ENCODE measurements at places on chromosomes 1 and 21. TPM values are rescaled to one million over a fixed set of nuclear protein-coding genes. Genes with fewer than 3 reads are reported as not detected.

The ARL8A gene
- 32.2 TPM for polyA plus RNA-seq

The C8A gene
- polyA plus RNA-seq = not detected

The GNG12 gene
- 84.9 TPM for polyA plus RNA-seq

The FAM72C gene
- not detected for polyA plus RNA-seq

The CELA2B gene
- 0.77 TPM for polyA plus RNA-seq

The CD101 gene
- polyA plus RNA-seq = 2.4 TPM

The ATAD3C gene
- polyA plus RNA-seq = 0.08 TPM

The NGF gene
- 14.0 TPM for polyA plus RNA-seq

The LRRN2 gene
- not detected for polyA plus RNA-seq

The TIE1 gene
- 4.1 TPM for polyA plus RNA-seq

The C1orf94 gene
- polyA plus RNA-seq = not detected

The CFAP74 gene
- not detected for polyA plus RNA-seq

The IGSF9 gene
- polyA plus RNA-seq = 0.05 TPM

The C4BPB gene
- 1.7 TPM for polyA plus RNA-seq

The PDZK1 gene
- polyA plus RNA-seq = 25.5 TPM

The COPA gene
- 91.6 TPM for polyA plus RNA-seq

The OR2L5 gene
- polyA plus RNA-seq = not detected

The PSMB2 gene
- polyA plus RNA-seq = 38.3 TPM

The SMCP gene
- not detected for polyA plus RNA-seq

The ECM1 gene
- 8.1 TPM for polyA plus RNA-seq

The SRGAP2 gene
- 17.4 TPM for polyA plus RNA-seq

The RNF186 gene
- polyA plus RNA-seq = not detected
